Activated CD8-positive, alpha-beta memory T cell treated with anti-CD3 and anti-CD28 coated beads for 48 hours (primary cell): ENCODE measurements at places on chromosomes 5 and 9.

DNA sequence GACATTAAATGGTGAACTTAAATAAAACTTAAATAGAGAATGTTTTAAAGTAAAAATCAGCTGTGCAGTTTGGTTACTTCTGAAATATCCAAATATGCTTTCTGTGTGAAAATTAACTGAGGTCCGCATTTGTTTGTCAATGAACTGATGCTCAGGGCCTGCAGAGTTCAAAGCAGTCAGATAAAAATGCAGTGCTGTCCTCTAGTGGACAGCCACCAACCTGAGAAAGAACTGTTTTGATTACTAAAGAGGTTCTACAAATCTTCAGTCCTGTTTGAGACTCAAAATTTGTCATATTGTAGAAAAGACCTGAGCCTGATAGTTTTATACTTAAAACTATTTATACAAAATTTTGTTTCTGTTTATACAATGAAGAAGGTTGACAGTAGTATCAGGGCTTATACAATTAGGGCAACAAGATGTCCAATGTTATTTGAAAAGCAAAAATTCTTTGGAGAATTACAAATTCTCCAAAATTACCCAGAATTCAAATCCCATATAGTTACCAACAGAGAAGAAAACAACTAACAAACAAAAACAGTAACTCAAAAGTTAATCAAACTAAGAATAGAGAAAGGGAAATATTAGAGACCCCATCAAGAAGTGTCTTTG is 232.3 kb upstream of the TBCA start:
- no peak for DNase-seq

DNA sequence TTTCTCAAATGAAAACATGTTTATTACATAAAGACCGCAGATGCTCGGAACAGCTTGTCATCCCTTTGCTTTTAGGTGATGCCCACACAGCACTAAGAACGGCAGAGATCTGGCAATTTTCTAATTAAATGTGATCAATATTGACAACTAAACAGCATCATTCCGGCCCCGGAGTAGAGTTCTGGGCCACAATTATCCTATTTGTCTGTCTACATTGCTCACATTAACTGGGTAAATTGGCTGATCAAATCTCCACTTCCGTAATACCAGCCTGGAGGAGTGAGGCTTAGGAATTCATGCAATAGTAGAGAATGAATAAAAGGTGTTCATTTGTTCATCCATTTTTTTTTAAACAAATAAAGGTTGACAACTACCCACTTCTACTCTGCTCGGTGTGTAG is 245.1 kb upstream of the C9orf72 start:
- DNase-seq, result no peak

- no peak for DNase-seq
These were observed 267.6 kb upstream of the IRX2 start for GRCh38 chr5:3019045-3019444.

- no peak for DNase-seq
These were observed 2.8 kb downstream of the DCANP1 start for GRCh38 chr5:135444360-135444759.

DNA sequence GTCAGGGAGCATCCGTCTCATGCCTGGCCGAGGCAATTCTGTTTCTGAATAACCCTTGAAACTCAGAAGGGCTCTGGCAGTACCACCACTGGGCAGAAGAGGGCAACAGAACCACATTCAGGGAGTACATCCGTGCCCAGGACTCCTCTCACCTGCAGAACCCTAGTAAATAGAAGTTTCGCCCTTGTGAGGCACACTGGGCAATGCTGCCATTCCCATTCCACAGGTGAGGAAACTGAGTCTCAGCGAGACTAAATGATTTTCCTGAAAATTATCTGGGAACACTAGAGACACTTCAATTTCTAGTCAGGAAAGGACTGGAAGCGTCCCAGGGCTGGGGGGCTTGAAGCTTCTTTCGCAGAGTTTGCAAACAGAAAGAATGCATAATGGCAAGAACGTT is 74.7 kb downstream of the FGF1 start:
- DNase-seq, result peak; percentile 37
